ENCODE measurements at places on chromosomes 5 and 9. TPM values are rescaled to one million over a fixed set of nuclear protein-coding genes. Genes with fewer than 3 reads are reported as not detected.
A peak's percentile ranks its signal among the peaks of the same experiment; 100 is the strongest.

- DNase-seq: no peak
Observed at GRCh38 chr5:147426640-147427327, 83.1 kb downstream of the DPYSL3 start.

DNA sequence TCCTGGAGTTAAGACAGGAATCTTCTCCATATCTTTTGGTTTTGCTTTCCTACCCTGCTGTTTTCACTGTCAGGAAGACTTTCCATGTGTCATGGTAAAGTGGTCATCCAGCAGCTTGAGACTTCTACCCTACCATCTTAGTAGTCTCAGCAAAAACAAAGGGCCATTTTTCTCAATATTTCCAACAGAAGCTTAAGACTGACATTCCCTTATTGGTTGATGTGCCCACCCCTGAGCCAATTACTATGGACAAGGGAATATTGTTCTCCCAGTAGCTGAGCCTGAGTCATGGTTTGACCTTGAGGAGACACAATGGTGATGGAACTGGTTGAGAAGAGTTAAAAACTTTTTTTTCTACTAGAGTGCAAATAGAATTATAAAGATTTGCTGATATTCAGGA lies 105.6 kb downstream of the CSNK1G3 start:
- no peak for DNase-seq

HTR4 gene
- not detected for polyA plus RNA-seq

DNA sequence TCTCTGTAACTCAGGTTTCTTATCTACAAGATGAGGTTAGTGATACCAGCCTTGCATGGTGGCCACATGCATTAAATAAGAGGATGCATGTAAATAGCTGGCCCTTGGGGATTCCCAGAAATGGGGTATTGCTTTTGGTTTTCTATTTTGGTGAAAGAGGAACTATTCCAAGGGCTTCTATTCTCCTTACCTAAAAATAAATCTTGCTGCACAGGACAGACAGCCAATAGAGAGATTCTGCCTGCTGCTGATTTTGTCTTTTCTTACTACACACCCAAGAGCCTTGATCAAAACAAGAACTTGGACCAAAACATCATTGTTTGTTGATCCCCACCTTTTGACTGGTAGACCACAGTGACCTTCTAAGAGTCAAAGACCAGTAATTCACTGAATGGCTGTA lies 161.8 kb downstream of the PJA2 start:
- no peak for DNase-seq

GRCh38 chr5:181131514-181131913 lies 545 bp upstream of the OR2V1 start:
- DNase-seq: no peak

DNA sequence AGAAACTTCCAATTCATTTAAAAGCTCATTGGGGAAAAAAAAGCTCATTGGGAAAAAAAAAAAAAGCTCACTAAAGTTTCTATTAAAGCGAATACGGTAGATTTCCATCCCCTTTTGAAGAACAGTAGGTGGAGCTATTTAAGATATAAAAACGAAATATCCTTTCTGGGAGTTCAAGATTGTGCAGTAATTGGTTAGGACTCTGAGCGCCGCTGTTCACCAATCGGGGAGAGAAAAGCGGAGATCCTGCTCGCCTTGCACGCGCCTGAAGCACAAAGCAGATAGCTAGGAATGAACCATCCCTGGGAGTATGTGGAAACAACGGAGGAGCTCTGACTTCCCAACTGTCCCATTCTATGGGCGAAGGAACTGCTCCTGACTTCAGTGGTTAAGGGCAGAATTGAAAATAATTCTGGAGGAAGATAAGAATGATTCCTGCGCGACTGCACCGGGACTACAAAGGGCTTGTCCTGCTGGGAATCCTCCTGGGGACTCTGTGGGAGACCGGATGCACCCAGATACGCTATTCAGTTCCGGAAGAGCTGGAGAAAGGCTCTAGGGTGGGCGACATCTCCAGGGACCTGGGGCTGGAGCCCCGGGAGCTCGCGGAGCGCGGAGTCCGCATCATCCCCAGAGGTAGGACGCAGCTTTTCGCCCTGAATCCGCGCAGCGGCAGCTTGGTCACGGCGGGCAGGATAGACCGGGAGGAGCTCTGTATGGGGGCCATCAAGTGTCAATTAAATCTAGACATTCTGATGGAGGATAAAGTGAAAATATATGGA lies at the start of gene PCDHGA12:
Gene PCDHGA12 (plus strand): TSS at position 176 of the 782 bp plus-strand sequence. CDS start 253 bp downstream, at position 429.
- peak; percentile 82 for DNase-seq

GRCh38 chr5:42870882-42871418 lies 59.3 kb upstream of the SELENOP start:
- no peak for DNase-seq

- DNase-seq: no peak
Observed at GRCh38 chr5:84430863-84431663, 46.4 kb upstream of the EDIL3 start.

PROB1 gene
- polyA plus RNA-seq: 0.43 TPM

DCTN4 gene
- polyA plus RNA-seq: 60.8 TPM

- no peak for DNase-seq
Observed at GRCh38 chr5:136027311-136027710, 1.5 kb upstream of the TGFBI start.

DNA sequence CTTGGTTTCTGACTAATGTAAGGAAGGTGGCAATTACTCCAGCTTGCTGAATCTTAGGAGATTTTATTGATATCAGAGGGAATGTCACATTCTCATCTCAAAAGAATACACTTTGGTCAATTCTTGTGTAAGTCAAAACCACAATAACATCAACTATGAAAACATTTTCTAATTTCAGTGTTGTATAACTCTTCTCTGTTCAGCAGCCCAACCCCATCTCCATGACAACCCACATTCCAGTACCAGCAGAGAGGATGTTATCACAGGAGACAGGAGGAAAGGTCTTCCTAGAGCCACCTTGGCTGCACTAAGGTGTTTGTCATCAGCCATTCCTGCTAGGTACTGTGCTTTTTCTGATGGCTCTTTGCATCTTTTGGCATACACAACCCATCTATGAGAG lies 529.1 kb upstream of the BRINP1 start:
- no peak for DNase-seq

GRCh38 chr5:53321073-53321472 lies 159.4 kb upstream of the FST start:
- DNase-seq: peak; percentile 64

DNA sequence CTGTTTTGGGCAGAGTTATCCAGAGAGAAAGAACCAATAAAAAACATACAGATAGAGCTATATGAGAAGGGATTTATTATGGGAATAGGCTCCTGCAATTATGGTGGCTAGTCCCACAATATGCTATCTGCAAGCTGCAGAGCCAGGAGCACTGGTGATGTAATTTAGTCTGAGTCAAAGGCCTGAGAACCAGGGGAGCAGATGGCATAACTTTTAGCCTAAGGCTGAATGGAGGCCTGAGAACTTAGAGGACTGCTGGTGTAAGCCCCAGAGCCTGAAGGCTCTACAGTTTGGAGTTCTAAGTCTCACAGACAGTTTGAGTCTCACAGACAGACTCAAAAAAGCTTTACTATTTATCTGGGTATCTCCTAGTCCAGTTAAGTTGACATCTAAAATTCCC lies 263.8 kb downstream of the FBXL7 start:
- DNase-seq: peak; percentile 17

ATG10 gene
- polyA plus RNA-seq: 2.5 TPM

- peak; percentile 55 for DNase-seq
Observed at GRCh38 chr5:167643631-167644280, 647.7 kb upstream of the WWC1 start.

GABRA1 gene
- polyA plus RNA-seq: 0.02 TPM

FBXL7 gene
- polyA plus RNA-seq: 12.9 TPM

DNA sequence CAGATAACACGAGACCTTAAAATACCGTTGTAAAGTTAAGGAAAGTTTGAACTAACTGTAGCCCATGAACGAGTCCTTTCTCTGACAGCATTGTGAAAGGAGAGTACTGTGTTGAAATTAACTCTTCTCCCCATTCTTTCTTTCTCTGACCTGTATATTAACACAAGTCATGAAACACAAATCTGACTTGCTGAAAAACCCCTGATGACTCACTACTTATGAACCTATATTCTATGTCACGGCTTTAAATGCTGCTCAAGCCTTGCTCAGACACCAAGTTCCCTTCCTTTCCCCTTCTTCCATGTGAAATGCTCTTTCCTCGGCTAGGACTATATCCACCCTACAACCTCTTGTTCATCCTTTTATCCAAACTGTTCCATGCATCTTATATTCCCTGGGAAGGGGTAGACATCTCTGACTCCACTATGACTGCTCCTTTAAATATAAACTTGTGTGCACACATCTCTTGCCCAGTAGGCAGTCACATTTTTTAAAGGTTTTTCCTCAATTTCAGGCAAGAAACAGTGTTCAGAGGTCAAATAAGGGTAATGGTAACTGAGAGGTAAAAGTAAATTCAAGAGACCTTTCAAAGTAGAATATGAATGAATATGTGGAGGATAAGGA lies 142.9 kb downstream of the NFIB start:
- peak; percentile 70 for DNase-seq

GRCh38 chr5:143573568-143574170 lies 170.2 kb upstream of the NR3C1 start:
- no peak for DNase-seq

DNA sequence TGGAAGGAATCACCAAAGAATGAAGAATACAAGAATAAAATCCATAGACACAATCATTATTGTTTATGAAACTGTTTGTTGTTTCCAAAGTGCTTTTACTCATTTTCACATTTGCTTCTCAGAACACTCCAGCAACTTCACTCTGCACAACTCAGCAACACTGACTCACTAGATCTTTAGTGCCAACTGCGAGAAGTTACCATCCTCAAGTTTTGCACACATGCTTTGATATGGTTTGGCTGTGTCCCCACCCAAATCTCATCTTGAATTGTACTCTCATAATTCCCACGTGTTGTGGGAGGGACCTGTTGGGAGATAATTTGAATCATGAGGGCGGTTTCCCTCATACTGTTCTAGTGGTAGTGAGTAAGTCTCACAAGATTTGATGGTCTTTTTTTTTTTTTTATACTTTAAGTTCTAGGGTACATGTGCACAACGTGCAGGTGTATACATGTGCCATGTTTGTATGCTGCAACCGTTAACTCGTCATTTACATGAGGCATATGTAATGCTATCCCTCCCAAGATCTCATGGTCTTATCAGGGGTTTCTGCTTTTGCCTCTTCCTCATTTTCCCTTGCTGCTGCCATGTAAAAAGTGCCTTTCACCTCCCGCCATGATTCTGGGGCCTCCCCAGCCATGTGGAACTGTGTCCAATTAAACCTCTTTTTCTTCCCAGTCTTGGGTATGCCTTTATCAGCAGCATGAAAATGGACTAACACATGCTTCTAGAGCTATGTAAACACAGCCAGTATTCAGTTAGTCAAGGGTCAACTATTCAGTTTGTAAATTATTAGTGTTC lies 36.9 kb downstream of the CLINT1 start:
- peak; percentile 50 for DNase-seq

- no peak for DNase-seq
Observed at GRCh38 chr9:134631881-134632280, 9.7 kb upstream of the COL5A1 start.

GRCh38 chr5:175822225-175822624 lies 49.2 kb upstream of the CPLX2 start:
- peak; percentile 5 for DNase-seq

MARCOL gene
- not detected for polyA plus RNA-seq

FCN1 gene
- not detected for polyA plus RNA-seq

DNA sequence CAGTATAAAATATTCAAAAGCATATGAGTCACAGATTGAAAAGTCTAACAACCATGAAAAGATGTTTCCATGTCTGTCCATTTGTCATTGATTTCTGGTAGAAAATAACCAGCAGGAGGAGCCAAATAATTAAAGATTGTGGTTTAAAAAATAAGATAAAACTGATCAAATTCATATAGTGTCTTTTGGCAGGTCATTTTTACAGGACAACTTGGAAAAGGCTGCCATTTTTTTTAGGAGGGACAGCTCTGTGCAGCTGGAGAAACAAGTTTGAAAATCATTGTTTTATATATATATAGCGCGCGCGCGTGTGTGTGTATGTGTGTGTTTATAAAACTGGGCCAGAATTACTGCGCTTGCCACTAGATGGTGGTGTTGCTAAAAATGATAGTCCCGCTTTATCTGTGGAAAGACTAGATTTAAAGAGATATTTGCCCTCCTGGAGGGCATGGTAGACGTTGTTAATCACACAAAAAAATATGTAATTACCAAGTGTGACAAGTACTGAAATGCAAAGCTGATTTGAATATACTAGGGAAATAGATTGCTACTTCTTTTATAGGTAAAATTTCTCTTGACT lies 1.3 kb upstream of the TRMO start:
- DNase-seq: peak; percentile 88

- peak; percentile 86 for DNase-seq
Observed at GRCh38 chr5:39015743-39016586, 58.2 kb downstream of the RICTOR start.
